NCI-H2227 treated with DMSO at 0.1 percent for 48 hours (cell line): ENCODE measurements at places on chromosomes 11 and 22.

DNA sequence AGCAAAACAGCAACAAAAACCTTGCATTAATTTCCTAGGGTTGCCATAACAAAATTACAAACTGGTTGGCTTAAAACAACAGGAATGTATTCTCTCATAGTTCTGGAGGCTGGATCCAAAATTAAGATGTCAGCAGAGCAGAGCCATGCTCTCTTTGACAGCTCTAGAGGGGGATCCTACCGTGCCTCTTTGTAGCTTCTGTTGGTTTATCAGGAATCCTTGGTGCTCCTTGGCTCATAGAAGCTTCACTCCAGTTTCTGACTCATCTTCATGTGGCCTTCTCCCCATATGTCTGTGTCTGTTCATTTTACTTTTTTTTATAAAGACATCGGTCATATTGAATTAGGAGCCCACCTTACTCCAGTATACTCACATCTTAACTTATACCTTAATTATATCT, 90.5 kb upstream of the POU2AF2 start:
- no peak for DNase-seq

GRCh38 chr22:30056015-30056414, 24.2 kb upstream of the HORMAD2 start:
- DNase-seq = no peak

DNA sequence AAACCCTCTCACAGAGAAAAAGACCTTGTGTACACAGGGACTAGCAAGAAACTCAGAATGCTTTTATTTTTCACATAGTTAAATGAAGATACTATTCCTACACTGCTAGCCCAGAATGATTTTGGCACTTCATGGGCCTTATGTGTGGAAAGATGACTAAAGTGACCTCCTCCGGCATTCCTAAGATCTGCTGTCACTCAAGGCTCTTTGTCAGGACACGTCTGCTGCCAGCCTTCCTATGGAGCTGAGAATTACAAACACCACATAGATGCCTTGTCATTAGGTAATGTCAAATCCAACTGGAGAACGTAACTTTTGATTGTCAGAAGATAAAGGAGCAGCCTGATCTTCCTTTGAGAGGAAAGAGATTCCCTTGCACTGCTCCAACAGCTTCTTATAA, 249.1 kb downstream of the FAT3 start:
- DNase-seq = no peak

- DNase-seq = peak; percentile 48
These were observed 49.2 kb upstream of the CABP7 start for GRCh38 chr22:29670626-29671025.

DNA sequence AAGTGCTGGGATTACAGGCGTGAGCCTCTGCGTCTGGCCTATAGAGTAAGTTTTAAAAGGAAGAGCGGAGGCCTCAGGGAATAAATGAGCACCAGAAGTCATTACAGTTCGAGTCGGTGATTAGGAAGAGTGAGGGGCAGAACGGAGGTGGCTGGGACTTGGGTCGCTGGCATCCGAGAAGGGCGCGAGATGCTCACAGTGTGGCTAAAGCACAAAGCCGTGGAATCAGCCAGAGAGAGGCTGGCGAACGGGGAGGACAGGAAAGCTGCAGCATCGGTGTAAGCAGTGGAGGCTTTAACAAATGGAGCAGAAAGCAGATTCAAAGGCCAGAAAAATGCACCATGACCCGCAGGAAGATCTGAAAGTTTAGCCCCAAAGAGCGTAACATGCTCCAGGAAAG, 2.7 kb upstream of the KRTAP5-4 start:
- no peak for DNase-seq

GRCh38 chr22:49394116-49394785, 433.4 kb downstream of the BRD1 start:
- no peak for DNase-seq

DNA sequence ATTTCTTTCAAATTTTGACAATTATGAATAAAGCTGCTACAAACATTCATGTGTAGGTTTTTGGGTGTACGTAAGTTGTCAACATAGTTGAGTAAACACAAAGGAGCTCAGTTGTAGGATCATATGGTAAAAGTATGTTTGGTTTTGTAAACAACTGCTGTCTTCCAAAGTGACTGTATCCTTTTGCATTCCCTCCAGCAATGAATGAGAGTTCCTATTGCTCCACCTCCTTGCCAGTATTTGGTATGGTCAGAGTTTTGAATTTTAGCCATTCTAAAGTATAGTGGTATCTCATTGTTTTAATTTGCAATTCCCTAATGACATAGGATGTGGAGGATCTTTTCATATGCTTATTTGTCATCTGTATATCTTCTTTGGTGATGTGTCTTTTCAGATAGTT, 28.0 kb upstream of the PHOX2A start:
- no peak for DNase-seq

DNA sequence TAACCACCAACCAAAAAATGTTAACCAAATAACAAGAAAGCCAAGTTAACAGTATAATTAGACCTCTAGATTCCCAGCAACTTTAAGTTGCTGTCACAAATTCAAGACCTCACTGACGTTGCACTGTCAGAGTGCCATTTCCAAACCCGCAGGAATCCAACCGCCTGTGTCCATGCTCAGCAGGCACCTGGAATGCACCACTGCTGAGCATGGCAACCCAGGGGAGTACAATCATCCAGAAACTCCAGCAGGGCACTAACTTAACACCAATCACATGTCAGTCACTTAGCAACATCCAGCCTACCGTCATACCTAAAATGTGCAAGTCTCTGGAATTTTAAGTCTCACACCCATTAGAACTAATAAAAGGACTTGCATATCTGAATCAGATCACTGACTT, 48.8 kb downstream of the SMCO4 start:
- DNase-seq = no peak

DNA sequence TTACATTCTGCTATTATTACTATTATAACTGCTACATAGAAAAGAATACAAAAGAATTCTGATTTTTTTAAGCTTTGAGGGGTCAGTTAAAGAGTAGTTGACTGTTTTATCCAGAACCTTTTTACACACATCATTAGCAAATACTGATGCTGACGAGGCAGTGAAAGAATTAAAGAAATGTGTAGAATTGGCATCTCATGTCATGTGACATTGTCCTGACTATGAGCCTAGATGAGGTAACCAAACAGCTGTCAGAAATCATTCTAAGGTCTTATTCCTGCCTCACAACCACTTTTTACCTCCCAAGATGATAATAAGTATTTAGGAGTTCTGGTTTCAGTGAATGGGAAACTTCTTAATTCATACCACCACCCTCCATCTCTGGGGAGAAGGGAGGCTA, 121.0 kb downstream of the SLC1A2 start:
- no peak for DNase-seq

- no peak for DNase-seq
These were observed 6.2 kb downstream of the ADAMTS15 start for GRCh38 chr11:130454491-130455252.

DNA sequence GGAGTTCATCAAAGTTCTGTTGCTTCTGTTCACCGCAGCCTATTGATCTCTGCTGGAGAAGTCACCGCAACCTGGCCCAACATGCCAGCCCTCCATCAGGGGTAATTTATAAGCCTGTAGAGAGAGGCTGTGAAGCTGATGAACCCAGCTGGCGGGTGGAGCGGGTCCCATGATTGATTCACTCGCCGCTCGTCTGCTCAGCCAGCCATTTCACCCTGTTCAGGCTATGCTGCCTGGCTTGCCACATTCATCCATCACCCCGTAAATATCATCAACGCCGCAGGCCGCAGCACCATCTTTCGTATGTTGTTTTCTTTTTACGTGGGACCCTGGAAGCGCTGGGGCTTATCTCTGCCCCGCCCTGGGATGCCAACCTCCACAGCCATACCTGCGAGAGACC, 116.7 kb upstream of the OPCML start:
- DNase-seq = no peak

- no peak for DNase-seq
These were observed 22.9 kb downstream of the FLI1 start for GRCh38 chr11:128716661-128717210.

GRCh38 chr11:117823946-117824420, 561 bp downstream of the FXYD2 start:
- no peak for DNase-seq

DNA sequence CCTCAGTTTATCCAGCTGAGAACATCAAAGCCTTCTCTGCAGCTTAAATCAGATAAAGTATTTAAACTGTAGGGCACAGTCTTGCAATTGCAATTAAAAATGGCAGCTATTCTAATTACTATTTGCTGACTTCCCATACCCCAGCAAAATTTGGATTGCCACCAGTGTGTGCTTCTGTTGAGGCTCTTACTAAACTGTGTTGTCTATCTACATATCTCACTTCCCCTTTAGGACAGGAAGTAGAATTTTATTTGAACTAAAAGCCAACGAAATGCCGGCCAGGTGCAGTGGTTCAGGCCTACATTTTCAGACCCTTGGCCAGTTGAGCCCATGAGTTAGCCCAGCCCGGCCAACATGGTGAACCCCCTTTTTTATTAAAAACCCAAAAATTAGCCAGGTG, 7.1 kb downstream of the SAA4 start:
- no peak for DNase-seq

- no peak for DNase-seq
These were observed 70.9 kb downstream of the ZBTB44 start for GRCh38 chr11:130243816-130244215.

- DNase-seq = no peak
These were observed 891.4 kb downstream of the METTL15 start for GRCh38 chr11:28999620-29000019.

DNA sequence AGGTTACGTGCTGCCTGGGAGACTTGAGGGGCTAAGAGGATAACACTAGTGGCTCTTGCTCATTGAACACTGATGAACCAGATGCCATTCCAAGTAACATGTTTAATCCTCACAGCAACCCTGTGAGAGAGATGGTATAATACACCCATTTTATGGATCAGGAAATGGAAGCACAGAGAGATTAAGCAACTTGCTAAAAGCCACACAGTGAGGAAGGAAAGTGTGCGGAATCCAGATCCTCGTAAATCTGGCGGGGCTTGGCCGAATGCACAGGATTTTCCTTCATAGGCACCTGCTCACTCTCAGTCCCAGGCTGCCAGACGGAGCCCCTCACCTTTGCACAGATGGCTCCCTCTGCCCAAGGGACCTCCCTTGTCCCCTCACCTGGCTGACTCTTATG, 7.7 kb upstream of the FOSL1 start:
- no peak for DNase-seq

DNA sequence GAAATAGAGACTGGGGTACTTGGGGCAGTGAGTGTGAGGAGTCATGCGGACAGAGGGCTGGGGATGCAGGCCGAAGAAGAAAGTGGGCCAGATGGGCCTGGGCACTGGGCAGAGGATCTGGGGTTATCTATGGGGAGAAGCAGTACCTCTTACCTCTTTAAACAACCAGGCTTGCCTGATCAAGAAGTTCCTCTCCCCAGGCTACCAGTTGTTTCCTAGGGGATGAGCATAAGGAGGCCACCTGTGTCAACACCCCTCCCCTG, 98.4 kb upstream of the PITPNB start:
- no peak for DNase-seq

GRCh38 chr22:49239264-49240015, 588.2 kb downstream of the BRD1 start:
- no peak for DNase-seq

DNA sequence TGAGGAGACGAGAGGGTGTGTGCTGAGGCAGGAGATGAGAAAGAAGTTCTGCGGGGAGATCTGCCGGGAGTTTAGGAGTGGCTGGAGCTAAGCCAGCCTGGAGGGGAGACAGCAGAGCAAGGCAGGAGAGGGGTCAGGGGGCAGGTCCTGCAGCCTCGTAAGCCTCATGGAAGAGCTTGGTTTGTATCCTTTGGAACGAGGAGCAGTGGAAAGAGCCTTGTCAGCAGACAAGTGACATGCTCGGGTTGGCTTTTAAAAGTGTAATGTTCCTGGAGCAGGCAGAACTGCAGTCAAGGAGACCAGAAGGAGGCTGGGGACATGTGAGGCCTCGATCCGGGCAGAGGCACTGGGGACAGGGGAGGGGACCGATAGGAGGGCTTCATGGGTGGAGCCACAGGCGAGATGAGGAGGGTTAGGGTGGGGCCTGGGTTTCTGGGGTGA, 21.4 kb upstream of the TUB start:
- no peak for DNase-seq

- DNase-seq = no peak
These were observed 752 bp downstream of the MUC2 start for GRCh38 chr11:1075341-1075911.

DNA sequence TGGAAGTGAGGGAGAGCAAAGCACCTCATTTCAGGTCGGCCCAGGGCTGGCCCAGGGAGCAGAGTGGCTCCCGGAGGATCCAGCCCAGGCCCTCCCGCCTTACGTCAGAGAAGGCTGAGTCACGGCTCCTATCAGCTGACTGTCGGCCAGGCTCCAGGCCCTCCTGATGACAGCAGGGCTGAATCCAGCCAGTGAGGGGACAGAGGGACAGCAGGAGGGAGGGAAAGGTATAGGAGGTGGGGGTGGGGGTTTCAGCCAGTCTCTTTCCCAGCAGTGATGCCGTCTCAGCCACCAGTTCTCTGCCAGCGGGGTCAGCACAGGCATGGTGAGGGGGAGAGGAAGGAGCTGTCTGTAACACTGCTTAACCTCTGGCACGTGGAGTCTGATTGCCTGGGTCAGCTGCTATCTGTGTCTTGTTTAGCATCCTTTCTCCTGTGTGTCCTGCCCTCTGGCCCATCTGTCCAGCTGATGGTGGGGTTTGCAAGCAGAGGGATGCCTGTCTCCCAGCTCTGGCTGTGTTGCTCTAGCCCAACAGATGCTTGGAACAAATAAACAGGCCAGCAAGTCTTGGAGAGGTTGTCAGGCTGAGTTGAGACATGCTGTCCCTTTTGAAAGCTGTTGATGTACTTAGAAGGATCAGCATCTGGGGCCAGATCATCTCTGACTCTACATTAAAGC, 74.0 kb downstream of the ADAMTS15 start:
- peak; percentile 1 for DNase-seq

DNA sequence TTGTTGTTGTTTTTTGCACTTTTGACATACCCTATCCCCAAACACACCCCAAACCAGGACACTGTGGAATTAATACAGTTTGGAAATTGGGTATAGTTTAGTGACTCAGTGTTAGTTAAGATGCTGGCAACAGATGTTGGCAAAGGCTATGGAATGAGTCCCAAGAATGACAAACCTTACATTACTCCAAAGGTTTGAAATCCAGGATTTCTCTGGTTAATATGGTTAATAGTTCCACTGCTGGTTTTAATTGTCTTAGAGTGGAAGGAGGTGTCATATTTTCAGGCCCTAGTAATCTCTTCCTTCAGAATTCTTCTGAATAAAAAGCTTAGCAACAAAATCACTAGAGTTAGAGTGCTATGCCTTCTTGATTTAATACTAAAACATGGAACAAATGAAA, 775 bp downstream of the LPXN start:
- no peak for DNase-seq

GRCh38 chr11:68525930-68526329, 65.4 kb downstream of the PPP6R3 start:
- DNase-seq = no peak

- no peak for DNase-seq
These were observed 199.0 kb upstream of the NECTIN1 start for GRCh38 chr11:119928047-119928446.

GRCh38 chr11:111688013-111688412, 78.2 kb downstream of the PPP2R1B start:
- DNase-seq = no peak

DNA sequence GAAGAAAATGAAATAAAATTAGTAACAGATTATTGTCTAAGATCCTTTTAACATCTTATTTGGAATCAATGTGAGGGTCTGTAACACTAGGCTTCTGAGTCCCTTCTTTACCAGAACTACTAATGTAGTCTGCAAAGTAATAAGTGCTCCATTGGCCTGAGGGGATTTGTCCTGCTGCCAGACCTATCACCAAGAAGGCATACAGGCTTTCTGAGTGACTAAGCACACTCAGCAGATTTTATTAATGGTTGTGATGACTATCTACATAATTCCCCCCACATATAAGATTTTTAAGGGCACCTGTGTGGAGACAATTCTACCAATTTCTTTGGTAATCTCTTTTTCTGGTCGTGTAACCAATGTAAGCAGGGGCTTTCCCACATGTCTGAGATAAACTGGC, 365.0 kb upstream of the FAT3 start:
- DNase-seq = no peak
